ENCODE measurements at places on chromosomes 4 and X. TPM values are rescaled to one million over a fixed set of nuclear protein-coding genes. Genes with fewer than 3 reads are reported as not detected.

DNA sequence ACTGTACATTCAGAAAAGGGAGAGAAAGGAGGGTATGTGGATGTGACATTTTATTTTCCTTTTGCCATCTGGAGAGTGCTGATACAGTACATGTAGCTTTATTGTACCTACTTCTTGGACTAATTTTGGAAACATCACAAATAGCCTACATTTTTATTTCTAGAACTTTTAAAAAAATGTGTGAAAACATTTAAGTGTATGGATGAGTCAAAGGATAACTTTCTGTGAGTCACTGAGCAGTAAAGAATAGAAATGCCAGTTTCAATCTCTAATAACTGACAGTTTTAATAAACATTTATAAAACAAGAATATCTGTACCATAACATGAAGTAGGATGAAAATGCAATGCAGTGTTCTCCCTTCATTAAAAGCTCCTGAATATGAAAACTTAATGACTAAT, 374.4 kb upstream of the NWD2 start:
- no peak for DNase-seq

- DNase-seq, result no peak
These were observed 1.1 kb upstream of the HDAC6 start for GRCh38 chrX:48800574-48801279.

ZMAT1 gene
- 23.1 TPM for total RNA-seq

DNA sequence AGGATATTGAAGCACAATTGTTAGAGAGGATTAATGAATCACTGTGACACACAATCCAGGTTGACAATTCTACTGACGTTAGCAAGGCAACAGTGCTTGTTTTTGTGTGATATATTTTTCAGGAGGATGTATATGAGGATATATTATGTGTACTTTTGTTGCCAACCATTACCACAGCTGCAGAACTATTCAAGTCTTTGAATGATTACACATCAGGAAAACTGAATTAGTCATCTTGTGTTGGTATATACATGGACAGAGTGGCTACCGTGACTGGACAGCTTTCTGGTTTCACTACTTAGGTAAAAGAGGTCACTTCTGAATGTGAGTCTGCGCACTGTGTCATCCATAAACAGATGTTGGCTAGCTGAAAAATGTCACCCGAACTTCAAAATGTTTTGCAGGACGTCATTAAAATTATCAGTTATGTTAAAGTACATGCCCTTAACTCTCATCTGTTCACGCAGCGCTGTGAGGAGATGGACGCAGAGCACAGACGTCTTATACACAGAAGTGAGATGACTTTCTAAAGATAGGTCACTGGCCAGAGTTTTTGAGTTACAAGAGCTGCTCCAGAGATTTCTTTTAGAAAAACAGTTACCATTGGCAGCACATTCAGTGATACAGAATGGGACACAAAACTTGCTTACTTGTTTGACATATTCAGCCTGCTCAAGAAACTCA, 69.0 kb downstream of the MRPL1 start:
- DNase-seq, result no peak

DNA sequence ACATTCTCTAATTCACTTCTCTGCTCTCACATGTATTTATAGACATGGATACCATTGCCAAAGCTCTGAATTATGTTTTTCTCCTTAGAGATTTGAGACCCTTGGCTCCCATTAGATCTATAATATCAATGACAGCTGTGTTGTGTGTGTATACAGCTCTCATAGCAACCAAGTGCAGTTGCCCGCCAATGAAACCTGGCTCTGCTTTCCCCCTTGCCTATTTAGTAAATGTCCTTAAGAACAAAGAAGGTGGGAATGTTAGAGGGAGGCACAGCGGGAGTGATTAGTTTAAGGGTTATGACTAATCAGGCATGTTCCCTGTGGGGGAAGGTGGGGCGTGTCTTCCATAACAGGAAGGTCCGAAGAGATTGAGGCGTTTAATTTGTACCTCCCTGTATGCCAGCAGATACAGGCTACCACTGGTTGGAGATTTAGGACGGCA, 100.5 kb upstream of the TBC1D9 start:
- DNase-seq, result peak; percentile 48

DNA sequence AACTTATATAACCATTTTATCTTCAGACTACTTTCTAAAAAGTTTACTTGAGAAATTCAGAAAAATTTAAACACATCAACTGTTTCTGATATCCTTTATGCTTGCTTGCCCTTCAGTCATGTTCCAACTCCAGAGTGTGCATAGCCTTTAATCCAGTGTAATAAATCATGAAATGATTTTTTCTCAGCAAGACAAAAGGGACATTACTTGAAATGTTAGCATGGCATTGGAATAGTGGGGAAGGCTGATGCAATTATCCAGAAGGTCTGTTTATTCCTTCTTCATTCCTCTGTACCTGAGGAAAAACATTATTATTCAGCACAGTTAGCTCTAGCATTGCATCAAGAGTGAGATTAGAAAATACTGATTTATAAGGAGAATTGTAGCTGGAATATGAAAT, 209.9 kb downstream of the SLC7A11 start:
- DNase-seq, result no peak

DNA sequence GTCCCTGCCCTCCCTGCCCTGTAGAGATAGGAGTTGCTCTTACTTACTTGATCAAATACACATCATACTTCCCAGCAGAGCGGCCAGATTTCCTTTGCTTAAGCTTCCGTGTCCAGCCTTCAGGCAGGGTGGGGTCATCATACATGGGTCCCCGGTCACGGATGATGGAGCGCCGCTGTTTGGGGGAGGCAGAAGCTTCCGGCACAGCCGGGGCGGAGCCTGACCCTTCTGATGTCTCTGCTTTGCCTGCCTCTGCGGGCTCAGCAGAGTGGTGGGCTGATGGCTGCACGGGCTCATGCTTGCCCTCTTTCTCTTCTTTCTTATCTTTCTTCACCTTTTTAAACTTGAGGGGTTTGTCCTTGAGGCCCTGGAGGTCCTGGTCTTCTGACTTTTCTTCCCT, 12.5 kb upstream of the IRAK1 start:
- DNase-seq, result no peak

DNA sequence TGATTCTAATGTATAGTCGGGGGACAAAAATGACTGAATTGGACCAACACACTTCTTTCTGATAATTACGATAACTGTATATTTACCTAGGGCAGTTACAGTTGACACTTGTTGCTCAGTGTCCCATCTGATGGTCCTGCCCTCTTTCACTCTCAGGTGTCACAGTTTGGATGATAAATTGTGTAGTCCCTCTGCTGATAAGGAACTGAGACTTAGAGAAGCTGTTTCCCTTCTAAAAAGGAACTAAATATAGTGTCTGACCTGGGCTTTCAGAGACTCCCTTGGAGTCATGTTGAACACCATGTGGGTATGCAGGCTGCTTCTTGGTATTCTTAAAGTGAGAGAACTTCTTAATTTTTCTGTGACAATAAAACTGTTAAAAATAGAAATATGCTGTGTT, 23.7 kb upstream of the PNPLA4 start:
- no peak for DNase-seq

KLB gene
- total RNA-seq, result 0.08 TPM

DNA sequence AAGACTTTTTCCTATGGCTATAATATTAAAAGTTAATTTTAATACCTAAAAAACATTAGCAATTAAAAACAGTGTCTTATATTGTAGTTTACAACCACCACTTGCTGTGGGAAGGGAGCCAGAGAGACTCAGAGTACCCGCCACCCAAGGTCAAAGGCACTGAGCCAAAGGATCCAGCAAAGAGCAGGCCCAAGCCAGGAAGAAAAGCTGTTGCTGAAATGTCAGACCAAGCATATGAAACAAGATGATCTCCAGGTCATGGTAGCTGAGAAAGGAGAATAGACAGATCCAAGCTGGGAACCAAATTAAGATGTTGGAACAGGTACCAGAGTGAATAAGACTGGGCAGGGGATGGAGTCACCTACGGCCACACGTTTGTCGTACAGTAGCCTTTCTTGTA, 18.8 kb upstream of the ATOH1 start:
- DNase-seq, result no peak

DNA sequence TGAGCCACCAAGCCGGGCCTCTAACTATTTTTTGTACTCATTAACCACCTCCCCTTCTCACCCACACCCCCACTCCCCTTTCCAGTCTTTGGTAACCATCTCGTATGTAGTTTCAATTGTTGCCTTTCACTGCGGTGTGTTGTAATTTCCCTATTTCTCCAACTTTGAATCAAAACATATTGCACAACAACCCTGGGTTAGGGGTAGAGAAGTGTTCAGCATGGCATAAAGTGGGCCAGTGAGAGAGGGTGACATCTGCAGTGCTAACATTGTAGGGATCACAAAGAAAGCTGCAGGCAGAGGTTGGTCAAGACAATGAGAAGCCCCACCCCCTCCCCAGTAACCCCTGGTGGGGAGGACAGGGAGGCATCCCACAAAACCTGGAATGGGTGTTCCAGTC, 92.7 kb downstream of the SPATA18 start:
- DNase-seq, result no peak

DNA sequence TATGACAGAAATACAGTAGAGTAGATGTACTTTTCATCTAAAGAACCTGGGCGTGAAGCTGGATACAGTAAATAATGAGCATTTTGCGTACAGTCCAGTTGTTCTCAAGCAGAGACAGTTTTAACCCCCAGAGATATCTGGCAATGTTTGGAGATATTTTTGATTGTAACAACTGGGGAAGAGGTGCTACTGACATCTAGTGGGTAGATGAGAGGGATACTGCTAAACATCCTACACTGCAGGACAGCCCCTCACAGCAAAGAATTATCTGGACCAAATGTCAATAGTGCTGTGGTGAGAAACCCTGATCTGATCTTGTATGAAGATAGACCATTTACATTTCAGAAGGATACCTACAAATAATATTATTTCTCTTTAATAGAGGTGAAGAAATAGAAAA, 200.2 kb upstream of the FAM47A start:
- no peak for DNase-seq

GRCh38 chrX:45667666-45668065, 467.0 kb upstream of the DIPK2B start:
- DNase-seq, result no peak

GRCh38 chr4:70768301-70768948, 46.7 kb downstream of the RUFY3 start:
- no peak for DNase-seq

- DNase-seq, result no peak
These were observed 56.8 kb downstream of the TSPAN7 start for GRCh38 chrX:38618180-38618579.

- no peak for DNase-seq
These were observed 291.3 kb upstream of the ANKRD50 start for GRCh38 chr4:125003840-125004239.

- DNase-seq, result no peak
These were observed 100.1 kb downstream of the CEP44 start for GRCh38 chr4:174383783-174384182.

NDUFB11 gene
- total RNA-seq, result 77.2 TPM

DNA sequence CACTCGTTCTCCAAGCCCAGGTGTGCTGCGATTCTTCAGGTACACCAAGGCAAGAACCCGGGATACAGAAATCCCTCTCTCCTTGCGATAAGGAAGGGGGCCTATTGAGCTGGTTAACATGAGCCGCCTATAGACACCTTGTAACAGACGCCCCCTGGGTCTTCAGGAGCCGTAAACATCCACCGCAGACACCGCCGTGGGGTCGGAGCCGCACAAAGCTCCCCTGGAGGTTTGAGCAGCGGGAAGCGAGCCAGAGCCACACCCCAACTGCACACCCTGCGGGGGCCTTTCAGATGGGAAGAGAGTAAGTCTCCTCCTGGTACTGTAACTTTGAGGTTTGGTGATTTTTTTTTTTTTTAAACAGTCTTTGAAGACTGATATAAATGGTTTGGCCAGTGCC, 46.6 kb downstream of the ZFP42 start:
- DNase-seq, result no peak

MSL3 gene
- total RNA-seq, result 22.8 TPM

MAB21L2 gene
- total RNA-seq, result not detected

FHIP1A gene
- total RNA-seq, result 25.0 TPM

- DNase-seq, result no peak
These were observed 24.0 kb downstream of the MEPE start for GRCh38 chr4:87856816-87857215.

GRCh38 chr4:10535912-10536311, 78.7 kb upstream of the ZNF518B start:
- DNase-seq, result no peak

DNA sequence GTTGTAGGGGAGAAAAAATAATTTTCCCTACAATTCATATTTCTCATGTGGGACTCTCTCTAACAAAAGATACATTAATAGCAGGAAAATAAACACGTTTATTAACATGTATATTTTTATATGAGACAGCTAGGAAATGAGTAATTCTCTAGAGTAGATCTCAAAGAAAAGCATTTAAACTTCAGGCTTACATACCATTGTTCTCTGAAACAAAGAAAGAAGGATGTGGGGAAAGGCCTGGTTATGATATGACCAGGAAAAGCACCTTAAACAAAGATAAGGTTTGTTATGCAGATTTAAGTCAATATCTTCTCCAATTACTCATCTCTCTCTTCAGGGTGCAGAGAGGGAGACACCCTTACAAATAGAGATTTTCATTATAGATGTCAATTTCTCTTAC, 131.3 kb downstream of the SLC7A11 start:
- DNase-seq, result no peak

DNA sequence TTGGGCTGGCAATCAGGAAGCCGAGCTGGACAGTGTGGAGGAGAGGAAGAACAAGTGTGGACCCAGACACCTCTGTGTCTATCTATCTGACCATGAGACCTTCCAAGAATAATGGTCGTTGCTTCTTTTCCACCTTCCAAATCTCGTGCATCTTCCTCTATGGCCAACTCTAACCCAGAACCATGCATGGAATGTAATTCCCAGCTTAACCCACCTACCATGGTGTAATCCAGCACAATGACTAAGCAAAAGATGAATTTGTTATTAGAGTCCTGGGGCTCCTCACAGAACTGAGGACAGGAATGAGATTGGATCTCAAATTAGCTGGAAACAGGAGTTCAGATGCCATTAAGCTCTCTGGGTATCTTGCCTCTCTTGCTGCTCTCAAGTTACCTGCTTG, 17.4 kb upstream of the TMEM184C start:
- DNase-seq, result no peak

DNA sequence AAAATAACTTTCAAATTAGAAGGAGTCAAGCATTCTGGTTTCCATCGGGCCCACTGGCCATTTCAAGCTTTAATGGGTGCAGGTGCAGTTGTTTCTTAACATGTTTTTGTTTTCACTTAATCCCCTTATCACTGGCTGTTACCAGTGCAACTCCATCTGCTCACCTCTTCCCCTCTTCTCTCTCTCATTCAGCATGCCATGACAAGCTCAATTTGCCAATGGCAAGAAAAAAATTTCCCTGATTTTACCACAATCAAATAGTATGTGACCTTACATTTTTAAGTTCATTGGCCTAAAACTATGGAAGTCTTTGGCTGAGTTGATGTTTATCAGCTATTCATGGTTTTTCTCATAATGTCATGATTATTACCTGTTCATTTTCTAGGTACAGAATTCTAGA, 299.1 kb upstream of the BMP3 start:
- no peak for DNase-seq

DNA sequence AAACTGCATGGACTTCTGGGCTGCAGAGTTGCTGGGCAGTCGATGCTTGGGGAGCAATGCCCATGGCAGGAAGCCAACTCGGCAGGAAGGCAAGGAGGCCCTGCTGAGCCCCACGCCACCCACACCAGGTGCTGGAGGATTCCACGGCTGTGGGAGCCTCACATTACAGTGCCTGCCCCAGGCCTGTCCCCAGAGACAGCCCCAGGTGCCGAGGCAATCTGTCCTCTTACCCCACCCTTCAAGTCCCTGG, 53.9 kb downstream of the HMX1 start:
- DNase-seq, result peak; percentile 24

RAB40AL gene
- total RNA-seq, result 2.3 TPM

Data from ureter (tissue), 1 donor.